ENCODE measurements at places on chromosomes 12 and 14.

DNA sequence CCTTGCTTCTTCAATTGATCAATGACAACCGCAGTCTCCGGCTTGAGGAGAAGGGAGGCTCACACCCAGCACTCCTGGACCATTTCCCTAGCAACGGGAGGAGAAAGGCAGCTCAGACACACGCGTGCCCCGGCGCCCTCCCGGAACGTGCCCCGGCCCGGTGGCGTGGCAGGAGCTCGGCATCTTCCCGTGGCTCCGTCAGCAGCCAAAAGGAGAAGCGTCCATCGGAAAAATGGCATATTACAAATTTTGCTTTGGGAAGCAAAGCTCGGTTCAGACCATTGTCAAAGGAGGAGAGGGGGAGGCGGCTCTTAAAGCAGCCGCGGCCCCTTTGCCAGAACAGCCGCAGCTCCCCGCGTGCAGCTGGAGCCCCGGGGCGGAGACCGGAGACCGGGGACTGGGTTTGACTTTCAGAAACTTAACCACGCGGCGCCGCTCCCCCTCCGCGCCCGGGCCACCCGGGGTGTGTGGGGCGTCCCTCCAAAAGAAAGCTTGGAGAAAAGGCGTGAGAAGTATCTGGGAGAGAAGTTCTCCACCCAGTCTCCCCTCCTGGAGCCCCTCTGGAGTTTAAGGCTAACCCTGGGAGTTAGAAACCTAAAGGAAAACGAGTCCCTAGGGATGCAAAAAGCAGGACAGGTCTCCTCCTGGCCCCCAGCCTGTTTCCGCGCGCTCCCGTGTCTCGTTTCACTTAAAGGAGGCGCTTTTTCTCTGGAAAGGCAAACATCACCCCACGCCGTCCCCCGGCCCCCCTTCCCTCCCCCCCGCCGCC is 545 bp downstream of the PPFIA2 start:
- DNase-seq, result no peak

DNA sequence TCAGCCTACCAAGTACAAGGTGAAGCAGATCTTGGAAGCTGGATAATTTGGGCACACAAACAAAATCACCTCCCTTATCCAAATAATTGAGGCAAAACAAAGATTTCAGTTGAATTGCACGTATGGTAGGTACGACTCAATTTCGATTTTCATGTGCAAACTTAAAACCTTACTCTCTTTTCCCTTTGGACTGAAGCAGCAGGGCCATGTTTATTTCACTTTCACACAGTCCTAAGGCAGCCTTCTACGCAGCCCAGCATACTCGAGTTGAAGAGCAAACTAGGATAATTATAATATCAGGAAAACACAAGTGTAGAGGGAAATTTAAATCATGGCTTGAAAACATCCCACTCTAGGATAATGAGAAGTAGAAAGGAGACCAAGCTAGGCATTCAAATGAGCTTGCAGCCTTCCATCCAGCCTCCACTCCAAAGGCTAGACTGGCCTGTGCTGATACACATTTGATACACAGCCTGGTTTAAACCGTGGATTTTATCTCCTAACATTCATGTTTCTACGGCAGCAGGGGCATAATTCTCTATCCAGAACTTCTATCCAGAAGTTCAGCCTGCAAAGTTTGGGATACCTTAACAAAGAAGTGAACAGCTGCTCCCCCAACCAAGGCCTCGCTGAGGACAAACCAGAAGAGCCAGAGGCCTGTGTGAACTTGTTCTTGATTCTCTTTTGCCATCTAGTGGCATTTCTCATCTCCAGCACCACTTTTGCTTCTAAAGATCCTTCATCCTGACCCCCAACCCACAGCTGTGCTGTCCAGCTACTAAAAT is 2.4 kb upstream of the RNASE7 start:
- no peak for DNase-seq

DNA sequence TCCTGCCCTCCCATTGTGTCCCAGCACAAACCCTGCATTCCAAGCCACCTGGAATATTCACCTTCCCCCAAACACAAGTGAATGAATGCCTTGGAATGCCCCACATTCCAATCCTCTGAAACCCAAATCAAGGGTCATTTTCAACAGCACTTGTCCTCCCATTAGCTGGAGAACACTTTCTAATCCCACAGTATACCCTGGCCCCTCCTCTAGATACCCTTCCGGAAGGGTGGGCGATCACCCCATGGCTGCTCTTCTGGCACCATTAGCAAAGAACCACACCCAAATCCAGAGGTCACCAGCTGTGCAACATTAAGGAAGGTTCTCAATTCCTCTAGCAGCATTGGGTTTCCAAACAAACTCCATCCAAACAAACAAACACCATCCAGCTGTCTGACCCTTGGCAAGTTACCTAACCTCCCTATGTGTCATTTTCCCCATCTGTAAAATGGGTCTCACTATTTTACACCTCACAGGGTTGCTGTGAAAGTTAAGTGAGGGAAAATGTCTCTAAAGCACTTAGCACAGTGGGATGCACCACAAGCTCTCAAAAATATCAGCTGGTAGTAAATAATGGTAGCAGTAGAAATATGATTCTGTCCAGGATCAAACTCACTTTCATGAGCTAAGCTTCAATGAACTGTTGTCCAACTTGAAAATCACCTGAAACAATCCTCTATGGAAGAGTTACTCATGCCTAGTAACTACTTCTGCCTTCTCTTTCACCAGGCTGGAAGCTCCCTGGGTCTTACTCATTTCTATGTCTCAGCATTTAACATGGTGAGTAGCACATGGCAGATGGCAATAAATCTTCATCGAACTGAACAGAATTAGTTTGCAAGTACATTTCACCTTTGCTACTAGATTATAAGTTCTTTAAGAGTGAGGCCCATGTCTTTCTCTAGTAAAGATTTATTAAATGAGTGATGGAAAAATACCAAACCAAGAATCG is 5.3 kb downstream of the NUAK1 start:
- DNase-seq, result no peak

DNA sequence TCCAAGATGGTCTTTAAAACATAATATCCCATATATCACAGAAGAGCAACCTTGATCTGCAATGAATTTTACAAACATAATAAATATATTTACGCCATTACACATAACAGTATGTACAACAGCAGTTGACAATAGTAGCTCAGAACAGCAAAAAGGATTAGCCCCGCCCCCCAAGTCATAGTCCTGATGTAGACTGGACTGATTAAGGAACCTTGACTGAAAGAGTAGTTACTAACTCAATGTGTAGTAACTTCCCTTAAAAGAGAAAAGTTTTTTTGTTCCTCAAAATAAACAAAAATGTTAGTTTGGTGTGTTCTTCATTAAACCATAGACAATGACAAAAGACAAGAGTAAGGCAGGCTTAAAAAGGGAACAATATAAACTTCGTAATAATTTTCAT is 44.5 kb downstream of the GTF2A1 start:
- no peak for DNase-seq

DNA sequence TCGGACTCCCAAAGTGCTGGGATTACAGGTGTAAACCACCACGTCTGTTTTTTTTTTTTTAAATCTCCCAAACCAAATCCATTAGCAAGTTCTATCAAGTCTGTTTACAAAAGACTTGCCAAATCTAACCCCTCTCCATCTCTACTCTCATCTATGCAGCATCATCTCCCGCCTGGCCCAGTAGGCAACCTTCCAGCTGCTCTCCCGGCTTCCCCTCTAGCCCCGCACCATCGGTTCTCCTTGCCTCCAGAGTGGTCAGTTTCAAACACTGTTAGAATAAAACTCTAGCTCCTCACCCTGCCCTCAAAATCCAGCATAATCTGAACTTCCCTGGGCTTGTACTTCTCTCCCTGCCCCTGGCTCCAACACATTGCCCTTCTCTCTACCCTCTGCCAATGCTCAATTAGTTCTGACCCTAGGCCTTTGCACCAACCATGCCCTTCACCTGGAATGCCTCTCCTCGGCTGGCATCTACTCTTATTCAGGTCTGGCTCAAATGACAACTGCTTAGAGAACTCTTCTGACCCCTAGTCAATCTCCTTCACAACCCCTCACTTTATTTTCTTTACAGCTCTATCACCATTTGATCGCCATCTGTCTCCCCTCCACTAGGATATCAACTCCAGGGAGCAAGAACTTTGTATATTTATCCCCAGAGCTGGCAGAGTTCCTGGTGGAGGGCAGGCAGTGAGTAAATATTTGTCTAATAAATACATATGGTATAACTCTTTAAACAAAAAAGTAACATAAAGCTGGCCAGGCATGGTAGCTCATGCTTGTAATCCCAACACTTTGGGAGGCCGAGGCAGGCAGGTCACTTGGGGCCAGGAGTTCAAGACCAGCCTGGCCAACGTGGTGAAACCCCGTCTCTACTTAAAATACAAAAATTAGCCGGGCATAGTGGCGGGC is 4.9 kb downstream of the WSB2 start:
- no peak for DNase-seq

GRCh38 chr14:30573226-30573814 is 14.4 kb downstream of the G2E3 start:
- DNase-seq, result no peak

Data from stimulated activated CD4-positive, alpha-beta T cell treated with anti-CD3 and anti-CD28 coated beads, Interleukin-2, amount 100 ng/mL, for 48 hours (primary cell).